H4 (cell line): ENCODE measurements at places on chromosomes 5 and 9. TPM values are rescaled to one million over a fixed set of nuclear protein-coding genes. Genes with fewer than 3 reads are reported as not detected.
A peak's percentile ranks its signal among the peaks of the same experiment; 100 is the strongest.

- no peak for DNase-seq
Measured at GRCh38 chr9:130239363-130239695, 26.2 kb upstream of the HMCN2 start.

The ANXA1 gene
- total RNA-seq, result 659 and 754 TPM in 2 replicates

DNA sequence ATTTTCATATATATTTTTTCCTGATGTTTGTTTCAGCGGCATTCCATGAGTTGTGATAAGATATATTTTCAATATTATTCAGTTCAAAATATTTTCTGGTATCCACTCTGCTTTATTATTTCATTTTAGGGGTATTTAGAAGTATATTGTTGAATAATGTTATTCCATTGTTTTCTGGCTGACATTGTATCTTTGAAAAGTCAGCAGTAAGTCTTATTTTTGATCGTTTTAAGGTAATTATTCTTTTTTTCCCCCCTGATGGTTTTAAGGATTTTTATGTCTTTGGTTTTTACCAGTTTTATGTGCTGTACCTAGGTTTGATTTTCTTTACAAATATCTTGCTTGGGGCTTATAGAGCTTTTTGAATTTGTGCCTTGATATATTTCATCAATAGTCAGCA, 6.6 kb upstream of the GLRA1 start:
- DNase-seq, result no peak

The OR1J1 gene
- not detected in 2 replicates for total RNA-seq

GRCh38 chr9:127916720-127917581, at the start of gene ST6GALNAC4:
TSS of gene ST6GALNAC4 (minus strand) at chr9:127917041. CDS start at chr9:127916419, 622 bp downstream.
- DNase-seq, result peak; percentile 76
